Right hindlimb (tissue), 1 donor: ENCODE measurements at places on chromosomes 1 and 21.

- DNase-seq, result no peak
Observed at GRCh38 chr1:51729824-51730301, 113.0 kb downstream of the OSBPL9 start.

GRCh38 chr1:26616881-26617280 lies 78.9 kb upstream of the ARID1A start:
- DNase-seq, result no peak

DNA sequence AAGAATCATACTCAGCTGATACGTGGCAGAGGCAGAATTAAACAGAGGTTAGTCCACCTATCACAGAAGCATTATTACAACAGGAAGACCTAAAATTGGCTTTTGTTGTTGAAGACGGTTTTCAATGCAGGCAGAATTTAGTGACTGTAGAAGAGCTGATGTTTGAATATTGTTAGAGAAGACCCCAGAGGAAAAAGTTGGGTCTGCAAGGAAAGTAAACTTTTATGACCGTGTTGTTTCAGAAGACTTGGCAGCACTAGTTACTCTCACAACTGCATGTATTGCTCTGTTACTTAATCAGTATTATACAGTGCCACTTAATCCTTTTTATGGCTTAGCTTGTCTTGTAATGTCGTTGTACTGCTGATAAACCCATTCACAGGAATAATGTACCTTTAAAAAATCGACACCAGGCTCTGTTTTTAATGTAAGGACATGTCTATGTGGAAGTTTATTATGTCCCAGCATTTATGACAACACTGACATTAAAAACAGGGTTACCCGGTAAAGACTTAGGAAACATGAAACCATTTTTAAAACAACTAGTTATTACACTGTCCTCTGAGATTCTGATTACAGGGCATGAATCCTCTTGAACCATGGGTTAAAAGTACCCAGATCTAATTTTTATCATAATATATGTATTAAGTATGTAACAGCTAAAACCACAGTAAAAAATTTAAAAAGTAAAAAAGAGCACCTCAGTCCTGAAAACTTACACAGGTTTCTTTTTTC lies 235.4 kb downstream of the TTLL7 start:
- DNase-seq, result no peak

GRCh38 chr1:232432313-232432712 lies 197.6 kb downstream of the SIPA1L2 start:
- peak; percentile 44 for DNase-seq

DNA sequence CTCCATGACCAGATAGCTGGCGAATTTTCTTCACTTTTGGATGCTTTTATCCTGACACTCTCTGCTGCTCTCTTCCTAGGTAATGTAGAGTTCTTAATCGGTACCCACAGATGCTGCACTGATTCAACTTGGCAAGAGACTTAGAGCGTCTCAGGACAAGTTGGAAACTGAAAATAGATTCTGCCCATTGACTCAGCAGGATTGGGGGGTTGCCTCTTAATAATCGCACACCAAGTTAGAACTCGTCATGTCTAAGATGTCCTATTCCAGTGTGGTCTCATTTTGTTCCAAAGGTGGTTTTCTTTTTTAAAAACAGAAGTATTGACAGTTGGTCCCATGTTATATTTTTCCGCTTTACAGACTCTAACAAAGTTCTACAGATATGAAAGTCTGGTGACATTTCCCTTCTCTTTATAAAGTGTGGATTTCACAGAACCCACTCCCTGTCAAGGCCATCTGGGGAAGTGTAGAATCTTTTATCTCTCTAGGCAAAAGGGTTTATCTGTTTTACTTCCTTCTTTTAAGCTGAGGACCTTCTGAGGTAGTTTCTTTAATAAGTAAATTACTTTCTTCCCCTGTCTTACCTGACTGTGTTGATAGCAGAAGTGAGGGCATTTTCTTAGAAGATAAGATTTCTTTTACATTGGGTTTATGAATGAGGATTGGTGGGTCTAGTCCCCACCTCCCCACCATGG lies 12.1 kb upstream of the DIPK1A start:
- no peak for DNase-seq

- no peak for DNase-seq
Observed at GRCh38 chr1:100035214-100035613, 65.4 kb downstream of the SLC35A3 start.

DNA sequence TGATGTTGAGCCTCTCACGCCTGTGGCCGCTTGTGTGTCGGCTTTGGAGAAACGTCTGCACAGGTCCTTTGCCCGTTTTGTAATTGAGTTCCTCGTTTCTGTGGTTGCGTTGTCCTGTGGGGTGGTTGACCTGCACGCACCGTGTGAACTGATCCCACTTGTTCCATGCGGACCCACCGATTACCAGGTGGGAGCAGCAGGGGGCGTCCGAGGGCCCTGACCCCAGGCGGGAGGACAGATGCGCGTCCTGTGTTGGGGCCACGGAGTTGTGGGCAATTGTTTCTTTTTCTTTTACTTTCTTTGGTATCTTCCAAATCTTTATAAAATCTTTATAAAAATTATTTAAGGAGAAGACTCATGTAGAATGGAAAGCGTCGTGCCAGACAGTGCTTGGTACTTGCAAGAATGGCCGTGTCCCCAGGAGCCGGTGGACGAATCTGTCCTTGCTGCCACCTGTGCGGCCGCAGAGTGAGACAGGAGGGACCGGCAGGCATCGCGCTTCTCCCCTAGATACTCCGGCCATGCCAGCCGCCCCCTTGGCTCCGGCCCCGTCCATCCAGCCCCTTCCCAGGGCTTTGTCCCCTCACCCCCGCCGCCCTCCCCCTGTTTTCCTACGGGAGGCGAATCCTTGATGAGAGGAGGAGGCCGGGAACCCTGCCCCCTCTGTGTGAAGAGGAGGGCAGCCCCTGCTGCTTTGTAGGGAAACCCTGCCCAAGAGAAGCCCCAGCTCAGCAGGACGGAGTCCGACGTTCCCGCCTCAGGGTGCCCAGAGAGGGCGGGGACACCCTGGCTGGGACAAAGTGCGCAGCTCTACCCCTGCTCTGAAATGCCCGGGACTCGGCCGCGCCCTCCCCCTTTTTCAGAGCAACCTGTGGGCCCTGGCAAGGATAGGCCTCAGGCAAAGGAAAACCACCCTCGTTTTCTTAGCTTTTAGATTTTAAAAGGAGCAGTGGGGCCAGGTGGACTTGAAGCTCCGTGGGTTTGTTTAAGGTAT lies 41.7 kb downstream of the PRKCZ start:
- DNase-seq, result no peak

GRCh38 chr21:45993210-45994085 lies 11.9 kb downstream of the COL6A1 start:
- peak; percentile 27 for DNase-seq

GRCh38 chr1:93842750-93843500 lies 36.1 kb downstream of the DNTTIP2 start:
- no peak for DNase-seq

DNA sequence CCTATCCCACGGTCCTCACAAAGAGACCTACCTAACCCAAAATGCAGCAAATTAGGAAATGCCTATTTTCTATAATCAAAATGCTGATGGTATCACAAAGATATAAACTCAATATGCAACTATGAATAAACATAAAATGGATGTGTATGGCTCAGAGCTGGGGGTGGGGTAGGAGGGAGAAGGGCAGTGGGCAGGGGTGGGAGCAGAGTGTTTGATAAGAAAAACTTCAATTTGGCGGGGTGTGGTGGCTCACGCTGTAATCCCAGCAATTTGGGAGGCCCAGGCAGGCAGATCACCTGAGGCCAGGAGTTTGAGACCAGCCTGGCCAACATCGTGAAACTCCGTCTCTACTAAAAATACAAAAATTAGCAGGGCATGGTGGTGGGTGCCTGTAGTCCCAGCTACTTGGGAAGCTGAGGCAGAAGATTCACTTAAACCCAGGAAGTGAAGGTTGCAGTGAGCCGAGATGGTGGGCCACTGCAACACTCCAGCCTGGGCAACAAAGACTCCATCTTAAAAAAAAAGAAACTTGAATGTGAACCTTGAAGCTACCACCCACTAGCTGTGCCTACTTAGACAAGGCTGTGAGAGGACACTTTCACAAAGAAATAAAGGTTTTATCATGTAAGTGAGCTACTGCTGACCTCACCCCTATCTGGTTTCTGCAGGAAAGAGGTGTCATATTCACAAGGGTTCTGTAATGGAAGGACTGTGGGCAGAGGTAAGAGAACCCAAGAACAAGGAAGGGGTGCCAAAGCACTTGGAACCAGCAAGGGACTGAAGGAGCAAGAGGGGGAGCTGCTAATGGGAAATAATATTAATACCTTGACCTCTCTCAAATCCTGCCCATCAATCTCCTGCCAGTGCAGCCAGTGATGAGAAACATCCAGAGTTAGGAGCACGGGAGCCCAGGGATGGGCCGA lies 53.0 kb downstream of the HLCS start:
- DNase-seq, result no peak

GRCh38 chr21:45935628-45936027 lies 45.9 kb upstream of the COL6A1 start:
- no peak for DNase-seq

DNA sequence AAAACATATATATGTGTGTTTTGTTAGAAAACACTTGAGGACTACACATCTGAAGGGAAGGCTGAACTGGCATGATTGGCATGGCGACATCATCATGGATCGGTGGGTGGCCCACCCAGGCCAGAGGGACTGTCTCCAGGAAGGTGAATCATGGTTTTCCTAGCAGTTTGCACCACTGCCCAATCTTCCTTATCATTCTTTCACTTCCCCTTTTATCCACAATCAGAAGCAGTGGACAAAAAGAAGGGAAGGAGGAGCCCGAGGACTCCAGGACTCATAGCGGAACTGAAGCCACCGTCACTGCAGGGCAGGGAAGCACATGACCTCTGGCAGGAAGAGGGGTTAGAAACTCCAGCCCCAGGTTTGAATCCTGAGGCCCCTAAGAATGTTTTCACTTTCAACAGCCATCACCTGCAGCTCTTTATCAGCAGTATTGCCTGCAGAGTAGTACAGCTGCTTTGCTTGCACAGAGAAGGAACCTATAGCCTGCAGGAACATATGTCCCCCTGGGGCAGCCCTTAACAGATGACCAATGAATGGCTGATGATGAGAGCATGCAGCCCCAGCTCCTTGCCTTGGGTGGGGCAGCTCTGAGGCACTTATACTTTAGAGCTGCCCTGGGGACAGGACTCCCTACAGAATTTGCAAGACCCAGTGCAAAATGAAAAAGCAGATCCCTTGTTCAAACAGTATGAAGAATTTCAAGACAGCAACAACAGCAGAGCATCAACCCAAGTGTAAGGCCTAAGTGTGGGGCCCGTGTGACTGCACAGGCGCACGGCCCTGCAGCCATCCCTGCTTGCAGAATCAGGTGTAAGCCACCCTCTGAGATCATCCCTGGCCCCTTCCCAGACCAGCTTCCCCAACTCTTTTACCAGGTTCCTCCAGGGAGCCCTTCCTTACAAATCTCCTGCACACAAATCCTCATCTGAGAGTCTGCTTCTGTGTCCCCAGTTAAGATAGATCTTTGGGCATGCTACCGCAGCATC lies 241.8 kb upstream of the IRF2BP2 start:
- DNase-seq, result no peak

- DNase-seq, result peak; percentile 60
Observed at GRCh38 chr1:156385534-156386031, 16.6 kb downstream of the RHBG start.

DNA sequence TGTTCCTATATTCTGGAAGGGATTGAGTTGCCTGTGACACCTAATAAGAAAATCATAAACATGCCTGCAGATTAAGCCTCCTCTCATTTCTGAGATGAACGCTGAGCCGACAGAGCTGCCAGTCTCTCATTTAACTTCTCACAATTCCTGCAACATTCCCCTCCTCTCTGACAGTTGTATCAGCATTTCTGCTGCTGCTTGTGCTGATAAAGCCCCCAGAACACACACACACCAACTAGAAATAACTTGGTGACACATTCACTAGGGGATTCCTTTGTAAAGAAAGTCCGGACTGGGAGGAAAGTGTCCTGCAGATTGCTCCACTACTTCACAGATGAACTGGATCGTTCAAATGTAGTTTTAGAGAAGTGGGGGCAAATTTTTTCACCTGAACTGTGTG lies 437.3 kb downstream of the PLA2G4A start:
- DNase-seq, result no peak

- DNase-seq, result peak; percentile 62
Observed at GRCh38 chr1:184021728-184022127, 15.8 kb downstream of the COLGALT2 start.

DNA sequence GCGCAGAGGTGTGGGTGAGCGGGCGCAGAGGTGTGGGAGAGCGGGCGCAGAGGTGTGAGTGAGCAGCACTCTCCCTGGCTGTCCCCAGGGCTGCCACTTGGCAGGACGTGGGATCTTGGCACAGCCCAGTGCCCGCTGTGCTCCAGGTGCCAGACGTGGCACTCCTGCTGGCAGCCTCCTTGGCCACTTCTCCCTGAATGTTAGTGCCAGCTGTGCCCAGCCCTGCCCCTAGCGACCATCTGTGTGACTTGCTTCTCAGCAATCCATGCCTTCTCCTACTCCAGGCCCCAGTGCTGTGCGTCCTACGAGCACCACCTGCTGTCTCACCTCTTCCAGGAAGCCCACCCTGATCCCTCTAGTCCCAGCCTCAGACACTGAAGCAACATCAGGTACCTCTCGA lies 30.5 kb downstream of the KRTAP10-1 start:
- DNase-seq, result no peak

- no peak for DNase-seq
Observed at GRCh38 chr1:26923711-26924110, 2.2 kb downstream of the NUDC start.

- no peak for DNase-seq
Observed at GRCh38 chr1:117167402-117167801, 43.3 kb downstream of the VTCN1 start.

- peak; percentile 73 for DNase-seq
Observed at GRCh38 chr1:151326619-151327222, 495 bp downstream of the PI4KB start.

DNA sequence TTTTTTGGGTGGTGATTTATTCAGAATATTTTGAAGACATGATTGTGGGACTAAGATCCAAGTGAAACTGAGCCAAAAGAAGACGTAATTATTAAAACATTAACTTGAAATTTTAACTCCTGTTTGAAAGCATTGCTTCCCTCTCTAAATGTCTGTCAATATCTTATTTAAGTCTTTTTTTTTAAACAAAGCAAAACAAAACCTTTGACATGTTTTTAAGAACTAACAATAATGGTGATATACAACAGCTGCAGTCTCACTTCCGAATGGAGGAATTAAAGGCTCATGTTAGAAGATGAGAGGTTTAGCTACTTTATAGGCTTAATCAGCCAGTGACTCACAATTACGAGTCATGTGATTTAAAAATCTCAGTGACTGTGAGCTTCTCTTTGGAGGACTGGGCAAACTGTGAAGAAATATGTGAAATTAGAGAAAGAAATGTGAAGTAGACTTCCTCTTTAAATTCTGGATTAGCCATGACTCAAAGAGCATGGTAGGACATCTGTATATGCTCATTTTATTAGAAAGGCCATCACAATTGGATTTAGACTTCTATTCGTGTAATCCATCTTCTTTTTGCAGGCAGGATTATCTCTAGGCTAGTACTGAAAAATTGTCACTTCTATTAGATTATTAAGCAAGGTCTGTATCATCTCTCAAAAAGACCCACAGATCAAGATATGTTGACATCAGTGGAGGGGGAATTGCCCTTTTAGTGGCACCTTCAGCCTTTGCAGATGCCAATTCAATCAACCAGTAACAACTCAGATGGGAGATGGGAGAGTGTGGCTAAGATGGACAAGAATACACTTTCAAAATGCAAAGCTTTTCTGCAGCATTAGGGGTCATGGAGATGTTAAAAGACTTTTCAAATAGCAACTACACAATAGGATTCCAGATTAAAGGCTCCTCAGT lies 28.7 kb downstream of the KCNA3 start:
- no peak for DNase-seq
